ENCODE measurements at places on chromosomes 2 and 18. TPM values are rescaled to one million over a fixed set of nuclear protein-coding genes. Genes with fewer than 3 reads are reported as not detected.

OR6B3 gene
- not detected for total RNA-seq

MAP2 gene
- 15.9 TPM for total RNA-seq

TNS1 gene
- total RNA-seq = 219 TPM

NRBP1 gene
- total RNA-seq = 119 TPM

FEV gene
- not detected for total RNA-seq

NDUFB3 gene
- total RNA-seq = 110 TPM

CCBE1 gene
- total RNA-seq = 4.1 TPM

REG3G gene
- total RNA-seq = not detected

ASPRV1 gene
- total RNA-seq = 0.26 TPM

OTOF gene
- not detected for total RNA-seq

FAM110C gene
- 1.4 TPM for total RNA-seq

GYPC gene
- 26.5 TPM for total RNA-seq

PCARE gene
- not detected for total RNA-seq

LCT gene
- total RNA-seq = not detected

SERPINB11 gene
- total RNA-seq = not detected

Data from astrocyte (in vitro differentiated cells and primary cell).